Esophagus muscularis mucosa (tissue), 4 donors: ENCODE measurements at places on chromosomes 7 and 10. TPM values are rescaled to one million over a fixed set of nuclear protein-coding genes. Genes with fewer than 3 reads are reported as not detected.

The ACHE gene
- 4.6 TPM for total RNA-seq

The AKR1D1 gene
- not detected for total RNA-seq

The PLXNA4 gene
- total RNA-seq: 5.0 TPM

The TBL2 gene
- 47.2 TPM for total RNA-seq

DNA sequence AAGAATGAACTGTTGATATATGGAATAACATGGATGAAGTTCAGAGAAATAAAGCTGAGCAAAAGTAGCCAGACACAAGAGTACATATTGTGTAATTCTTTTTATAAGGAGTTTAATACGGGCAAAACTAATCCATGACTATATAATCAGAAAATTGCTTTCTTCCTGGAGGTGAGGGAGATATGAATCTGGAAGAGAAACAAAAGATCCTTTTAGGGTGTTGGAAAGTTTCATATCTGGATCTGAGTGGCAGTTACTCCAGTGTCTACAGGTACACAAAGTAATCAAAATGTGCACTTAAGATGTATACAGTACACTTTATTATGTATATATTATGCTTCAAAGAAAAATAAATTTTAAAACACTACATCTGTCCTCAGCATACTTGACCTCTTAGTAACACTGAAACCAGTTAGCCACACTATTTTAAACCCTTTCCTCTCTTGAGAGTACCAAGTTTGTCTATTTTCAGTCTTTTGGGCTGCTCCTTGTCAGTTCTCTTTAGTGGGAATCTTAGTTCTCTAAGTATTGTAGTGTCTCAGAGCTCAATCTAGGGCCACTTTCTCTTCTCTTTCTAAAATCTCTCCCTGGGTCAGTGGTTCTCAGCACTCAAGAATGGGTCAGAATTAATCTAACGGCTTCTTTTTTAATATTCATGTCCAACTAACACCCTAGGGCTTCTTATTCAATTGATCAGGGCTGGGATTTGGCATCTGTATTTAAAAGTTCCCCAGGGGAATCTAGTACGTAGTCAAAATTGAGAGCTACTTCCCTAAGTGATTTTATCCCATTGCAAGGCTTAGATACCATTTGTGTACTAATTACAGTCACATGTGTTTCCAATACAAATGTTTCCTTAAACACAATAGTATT is 4.3 kb upstream of the LIPF start:
- DNase-seq: no peak
- no peaks in the 10 kb centered on the region for H3K4me1 ChIP-seq
- no peak overlapping the region for H3K27ac ChIP-seq
- H3K36me3 ChIP-seq: no peaks in the 10 kb centered on the region
- H3K4me3 ChIP-seq: no peak overlapping the region

- no peak for DNase-seq
- no peaks in the 10 kb centered on the region for H3K27me3 ChIP-seq
- H3K4me3 ChIP-seq: no peak overlapping the region
- H3K27ac ChIP-seq: peak overlapping the region; percentile 74
Measured at GRCh38 chr7:139734395-139734794, 43.4 kb downstream of the HIPK2 start.

DNA sequence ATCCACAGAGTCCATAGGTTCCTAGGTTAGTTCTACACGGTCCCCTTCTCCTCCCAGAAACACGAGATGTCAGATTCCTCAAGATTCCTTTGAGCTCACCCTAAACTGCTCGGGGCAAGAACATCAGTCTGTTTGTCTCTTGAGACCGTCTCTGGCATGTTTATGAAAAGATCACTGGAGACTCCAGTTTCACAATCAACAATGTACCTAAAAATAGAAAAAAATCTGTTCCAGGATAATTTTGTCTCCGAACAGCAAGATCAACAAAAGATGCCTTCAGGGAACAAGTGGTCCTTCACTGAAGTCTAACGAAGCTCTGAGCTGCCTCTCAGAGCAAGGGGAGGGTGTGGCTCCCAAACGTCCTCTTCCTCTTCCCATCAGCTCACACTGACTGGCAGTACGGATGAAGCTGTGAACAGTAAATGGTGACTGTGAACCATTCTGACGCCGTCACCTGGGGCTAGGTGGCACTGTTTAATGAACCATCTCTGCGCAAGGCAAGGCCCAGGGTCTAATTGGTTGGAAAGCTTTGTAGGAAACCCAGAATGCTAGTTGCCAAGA is 156.2 kb upstream of the LYZL1 start:
- no peaks in the 10 kb centered on the region for H3K36me3 ChIP-seq
- peaks cover 5% of the 10 kb centered on the region for H3K4me1 ChIP-seq
- H3K27ac ChIP-seq: no peak overlapping the region

DNA sequence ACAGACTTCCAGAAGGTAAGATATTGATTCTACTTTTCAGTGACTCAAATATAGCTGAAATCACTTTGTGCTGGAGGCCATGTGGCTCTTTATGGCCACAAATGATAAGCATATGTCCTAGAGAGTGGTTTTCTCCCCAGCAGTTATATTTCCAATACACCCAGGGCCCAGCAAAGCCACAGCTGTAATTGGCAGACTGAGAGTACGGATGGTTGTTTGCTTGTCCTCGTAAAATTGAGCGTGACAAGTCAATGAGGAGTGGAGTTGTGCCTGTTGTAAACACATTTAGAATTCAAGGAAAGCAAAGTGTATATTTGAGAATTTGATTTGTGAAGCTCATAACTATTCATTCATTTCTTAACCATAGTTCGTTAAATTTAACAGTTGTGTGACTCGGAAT is 201.8 kb downstream of the LHFPL3 start:
- no peaks in the 10 kb centered on the region for H3K36me3 ChIP-seq
- H3K27me3 ChIP-seq: peaks cover 9% of the 10 kb centered on the region
- H3K4me3 ChIP-seq: no peak overlapping the region
- no peak overlapping the region for H3K27ac ChIP-seq

DNA sequence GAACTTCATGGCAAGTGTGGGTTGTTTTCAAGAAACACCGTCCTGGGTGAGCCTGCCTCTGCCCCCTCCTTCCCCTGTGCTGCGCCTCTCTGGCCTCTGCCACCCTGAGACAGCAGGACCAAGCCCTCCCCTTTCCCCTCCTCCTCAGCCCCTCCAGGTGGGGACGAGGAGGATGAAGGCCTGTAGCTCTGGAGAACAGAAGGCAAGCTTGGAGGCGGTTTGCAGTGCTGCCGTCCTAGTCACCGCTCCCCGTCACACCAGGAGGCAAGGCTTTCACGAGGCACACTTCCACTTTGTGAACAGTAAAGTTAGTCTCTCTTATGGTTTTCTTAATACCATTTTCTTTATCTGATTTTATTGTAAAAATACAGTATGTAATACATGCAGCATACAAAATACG is 8.8 kb upstream of the VIPR2 start:
- no peaks in the 10 kb centered on the region for H3K4me1 ChIP-seq
- no peak overlapping the region for H3K27ac ChIP-seq
- H3K27me3 ChIP-seq: no peaks in the 10 kb centered on the region
- peak; percentile 66 for DNase-seq
- H3K4me3 ChIP-seq: no peak overlapping the region

GRCh38 chr7:139099172-139099947 is 10.2 kb downstream of the ZC3HAV1 start:
- no peak for DNase-seq
- H3K4me1 ChIP-seq: peaks cover 40% of the 10 kb centered on the region
- no peaks in the 10 kb centered on the region for H3K36me3 ChIP-seq
- H3K27ac ChIP-seq: no peak overlapping the region
- no peak overlapping the region for H3K4me3 ChIP-seq
- H3K27me3 ChIP-seq: no peaks in the 10 kb centered on the region

DNA sequence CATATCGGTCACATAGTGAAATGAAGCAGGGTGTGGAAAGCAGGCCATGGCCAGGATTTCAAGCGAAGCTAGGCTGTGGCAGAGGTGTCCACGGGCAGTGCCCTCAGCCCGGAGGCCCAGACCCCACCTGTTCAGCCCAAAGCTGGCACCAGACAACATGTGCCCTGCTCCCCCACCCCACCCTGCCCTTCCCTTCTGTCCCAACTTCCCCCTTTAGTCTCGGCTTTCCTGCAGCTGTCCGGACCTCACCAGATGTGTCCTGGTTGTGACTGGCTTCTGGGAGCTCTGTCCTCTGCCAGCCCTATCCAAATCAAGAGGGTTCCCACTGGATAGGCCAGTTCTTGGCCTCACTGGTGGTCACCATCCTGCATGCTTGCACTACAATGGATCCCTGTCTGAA is 37.3 kb downstream of the ADAM12 start:
- H3K4me1 ChIP-seq: no peaks in the 10 kb centered on the region
- DNase-seq: no peak
- no peak overlapping the region for H3K4me3 ChIP-seq
- H3K36me3 ChIP-seq: no peaks in the 10 kb centered on the region
- H3K27me3 ChIP-seq: no peaks in the 10 kb centered on the region
- H3K27ac ChIP-seq: no peak overlapping the region

DNA sequence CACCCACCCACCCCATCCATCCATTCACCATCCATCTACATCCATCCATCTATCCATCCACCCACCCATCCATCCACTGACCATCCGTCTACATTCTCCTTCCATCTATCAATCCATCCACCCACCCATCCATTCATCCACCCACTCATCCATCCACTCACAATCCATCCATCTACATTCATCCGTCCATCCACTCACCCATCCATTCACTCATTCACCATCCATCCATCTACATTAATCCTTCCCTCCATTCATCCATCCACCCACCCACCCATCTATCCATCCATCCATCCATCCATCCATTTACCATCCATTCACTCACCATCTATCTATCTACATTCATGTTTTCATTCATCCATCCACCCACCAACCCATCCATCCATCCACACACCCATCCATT is 292.5 kb downstream of the ADARB2 start:
- H3K4me3 ChIP-seq: no peak overlapping the region
- peaks cover 17% of the 10 kb centered on the region for H3K27me3 ChIP-seq
- H3K36me3 ChIP-seq: no peaks in the 10 kb centered on the region

DNA sequence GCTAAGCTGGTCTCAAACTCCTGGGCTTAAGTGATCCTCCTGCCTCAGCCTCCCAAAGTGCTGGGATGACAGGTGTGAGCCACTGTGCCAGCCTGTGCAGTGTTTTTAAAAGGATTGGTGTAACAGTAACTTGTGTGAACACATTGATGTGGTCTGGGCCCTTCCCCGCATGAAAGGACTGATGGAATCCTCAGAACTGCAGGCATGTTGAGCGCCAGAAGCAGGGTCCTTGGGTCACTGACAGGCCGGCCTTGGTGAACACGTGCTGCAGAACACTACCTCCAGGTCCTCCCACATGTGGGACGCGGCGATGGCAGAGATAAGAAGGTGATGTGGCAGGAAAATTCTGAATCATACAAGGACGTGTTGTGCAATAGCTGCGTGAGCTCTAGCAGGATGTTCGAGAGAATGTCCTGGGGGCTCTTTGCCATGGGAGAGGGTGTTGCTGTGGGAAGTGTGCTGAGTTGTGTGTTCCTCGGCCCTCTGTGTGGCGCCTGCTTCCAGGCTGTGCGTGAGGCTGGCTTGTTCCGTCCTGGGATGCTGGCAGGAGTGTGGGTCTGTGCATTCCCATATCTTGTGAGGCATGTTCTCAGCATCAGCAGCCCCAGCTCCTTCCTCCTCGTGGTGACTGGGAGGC is 68.2 kb downstream of the DNAJB6 start:
- DNase-seq: no peak
- H3K27me3 ChIP-seq: no peaks in the 10 kb centered on the region
- H3K4me1 ChIP-seq: peaks cover 27% of the 10 kb centered on the region
- H3K4me3 ChIP-seq: no peak overlapping the region

GRCh38 chr7:116840256-116840655 is 22.1 kb upstream of the CAPZA2 start:
- no peaks in the 10 kb centered on the region for H3K4me1 ChIP-seq
- H3K27ac ChIP-seq: no peak overlapping the region
- no peak overlapping the region for H3K4me3 ChIP-seq
- no peaks in the 10 kb centered on the region for H3K36me3 ChIP-seq
- no peaks in the 10 kb centered on the region for H3K27me3 ChIP-seq

DNA sequence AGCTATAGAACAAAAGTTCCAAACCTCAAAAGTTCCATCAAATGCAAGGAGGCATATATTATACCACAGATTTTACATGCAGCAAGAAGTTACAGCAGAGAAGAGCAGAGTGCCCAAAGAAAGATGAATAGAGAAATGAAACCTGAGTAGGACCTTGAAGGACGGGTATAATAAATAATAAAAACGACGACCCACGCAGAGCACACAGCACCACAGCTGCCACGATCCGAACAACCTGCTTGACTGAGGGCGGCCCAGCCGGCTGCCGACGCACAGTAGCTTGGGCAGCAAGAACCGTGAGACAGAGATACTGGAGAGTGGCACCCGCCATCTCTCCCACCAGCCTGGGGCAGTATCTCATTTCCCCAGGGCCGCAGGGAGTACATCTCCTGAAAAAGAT is 79.0 kb downstream of the HIPK2 start:
- no peak for DNase-seq
- no peaks in the 10 kb centered on the region for H3K36me3 ChIP-seq
- H3K27me3 ChIP-seq: no peaks in the 10 kb centered on the region
- H3K4me3 ChIP-seq: no peak overlapping the region

DNA sequence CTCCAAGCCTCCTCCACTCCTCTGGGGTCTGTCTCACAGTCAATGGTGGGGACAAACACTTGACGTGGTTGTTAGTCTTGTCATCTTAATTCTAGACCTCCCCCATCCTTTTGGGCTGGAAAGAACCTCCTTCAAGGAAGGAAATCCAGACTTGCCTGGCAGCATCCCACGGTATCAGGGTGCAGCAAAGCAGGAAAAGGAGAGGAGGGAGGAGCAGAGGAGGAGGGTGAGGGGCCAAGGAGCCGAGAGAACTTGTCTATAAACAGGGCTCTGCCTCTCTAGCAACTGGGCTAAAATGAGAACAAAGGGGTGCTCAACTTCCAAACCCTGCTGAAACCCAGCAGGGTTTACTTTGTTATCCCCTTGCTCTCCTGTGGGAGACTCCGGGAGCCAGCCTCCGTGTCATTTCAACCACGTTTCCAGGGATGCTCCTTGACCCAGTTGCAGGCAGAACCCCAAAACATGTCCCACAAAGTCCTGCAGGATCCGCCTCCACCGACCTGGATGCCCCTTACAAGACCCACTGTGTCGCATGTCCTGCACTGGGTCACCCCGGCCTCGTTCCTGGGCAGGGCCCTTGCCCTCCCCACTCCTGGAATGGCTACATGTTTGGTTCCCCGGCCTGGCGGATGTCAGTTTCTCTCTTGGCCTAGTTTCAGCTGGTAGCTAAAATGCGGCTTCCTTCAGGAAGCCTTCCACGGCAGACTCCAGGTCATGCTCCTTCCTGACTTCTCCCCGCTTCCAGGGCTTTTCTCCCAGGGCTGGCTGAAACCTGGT is 69.7 kb upstream of the MGMT start:
- no peak for DNase-seq
- H3K4me3 ChIP-seq: no peak overlapping the region
- H3K27me3 ChIP-seq: no peaks in the 10 kb centered on the region
- H3K27ac ChIP-seq: no peak overlapping the region
